ENCODE measurements at places on chromosomes 12 and 14.

- DNase-seq, result no peak
Measured at GRCh38 chr12:123659996-123660727, 10.8 kb upstream of the TCTN2 start.

GRCh38 chr12:4723226-4723625 is 3.0 kb downstream of the GALNT8 start:
- no peak for DNase-seq

GRCh38 chr12:2884810-2885209 is 5.9 kb upstream of the TULP3 start:
- no peak for DNase-seq

- DNase-seq, result no peak
Measured at GRCh38 chr12:19998961-19999804, 369.2 kb upstream of the PDE3A start.

GRCh38 chr12:793037-793436 is 40.7 kb downstream of the WNK1 start:
- DNase-seq, result no peak

DNA sequence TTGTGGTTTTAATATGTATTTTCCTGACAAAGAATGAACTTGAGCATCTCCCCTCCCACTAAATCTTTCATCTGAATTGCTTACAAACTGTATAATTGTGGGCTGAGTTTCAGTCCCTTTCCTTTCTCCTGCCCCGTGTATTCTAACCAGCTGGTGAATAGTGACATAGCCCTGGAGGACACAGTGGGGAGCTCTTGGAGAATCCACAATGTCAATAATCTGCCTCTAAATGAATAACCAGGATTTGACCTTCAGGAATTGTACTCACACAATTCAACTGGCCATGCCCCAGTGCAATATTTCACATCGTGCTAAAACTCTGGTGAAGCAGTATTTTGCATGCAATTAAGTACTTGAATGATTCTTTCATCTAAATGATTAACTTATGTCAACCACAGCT is 177.2 kb downstream of the C12orf42 start:
- no peak for DNase-seq

DNA sequence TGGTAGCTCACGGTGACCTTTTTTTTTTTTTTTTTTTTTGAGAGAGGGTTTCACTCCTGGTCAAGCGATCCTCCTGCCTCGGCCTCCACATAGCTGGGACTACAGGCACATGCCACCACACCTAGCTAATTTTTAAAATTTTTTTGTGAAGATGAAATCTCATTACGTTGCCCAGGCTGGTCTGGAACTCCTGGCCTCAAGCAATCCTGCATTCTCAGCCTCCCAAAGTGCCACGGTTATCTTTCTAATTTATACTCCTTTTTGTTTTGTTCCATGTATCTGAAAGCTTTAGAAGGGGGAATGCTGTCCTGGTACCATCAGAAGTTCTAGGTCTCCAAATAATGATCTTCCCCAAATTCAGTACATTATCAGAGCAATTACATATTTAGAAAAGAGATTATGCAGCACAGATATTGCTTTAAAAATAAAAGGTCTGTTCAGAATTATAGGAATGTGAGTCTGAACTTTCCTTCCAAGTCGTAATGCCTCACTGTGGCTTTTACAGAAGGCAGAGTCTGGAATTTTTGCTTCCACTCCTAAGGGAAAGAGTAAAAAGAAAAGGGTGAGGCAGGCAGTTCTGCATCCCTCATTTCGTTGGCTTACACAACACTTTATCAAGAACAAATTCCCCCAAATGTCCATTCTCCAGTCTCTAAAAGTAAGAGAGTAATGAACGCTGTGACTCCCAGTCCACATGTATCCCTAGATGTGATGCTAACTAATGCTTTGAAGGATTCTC is 73.0 kb downstream of the GCH1 start:
- no peak for DNase-seq

DNA sequence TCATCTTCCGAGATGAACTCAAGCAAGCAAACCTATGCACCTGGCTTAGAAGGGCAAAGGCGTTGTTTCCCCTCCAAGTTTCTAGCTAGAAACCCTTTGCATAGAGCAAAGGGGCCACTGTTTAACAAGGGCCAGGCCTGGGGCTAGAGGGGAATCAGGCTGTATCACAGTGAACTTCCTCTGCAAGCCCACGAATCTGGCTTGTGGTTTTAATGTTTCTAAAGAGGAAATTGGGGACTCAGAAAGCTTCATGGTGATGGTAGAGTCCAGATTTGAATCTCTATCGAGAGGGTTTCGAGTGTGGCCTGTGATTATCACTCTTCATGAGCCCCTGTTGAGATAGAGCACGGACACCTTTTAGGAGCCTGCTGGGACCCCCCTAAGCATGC is 189.9 kb downstream of the VRK1 start:
- no peak for DNase-seq

GRCh38 chr12:111310076-111310870 is 58.6 kb downstream of the PHETA1 start:
- no peak for DNase-seq

DNA sequence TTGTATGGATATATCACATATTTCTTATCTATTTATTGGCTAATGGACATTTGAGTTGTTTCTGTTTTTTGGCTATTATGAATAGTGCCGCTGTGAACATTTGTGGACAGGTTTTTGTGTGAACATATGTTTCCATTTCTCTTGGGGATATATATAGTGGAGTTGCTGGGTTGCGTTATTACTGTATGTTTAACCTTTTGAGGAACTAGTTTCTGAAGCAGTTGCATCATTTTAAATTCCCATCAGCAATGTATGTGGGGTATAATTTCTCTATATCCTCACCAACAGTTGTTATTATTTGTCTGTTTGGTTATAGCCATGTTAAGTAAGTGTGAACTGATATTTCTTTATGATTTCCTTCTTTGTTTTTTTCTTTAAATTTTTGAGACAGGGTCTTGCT is 10.7 kb downstream of the TCTN2 start:
- DNase-seq, result no peak

GRCh38 chr12:6143303-6143675 is 18.8 kb upstream of the VWF start:
- no peak for DNase-seq

DNA sequence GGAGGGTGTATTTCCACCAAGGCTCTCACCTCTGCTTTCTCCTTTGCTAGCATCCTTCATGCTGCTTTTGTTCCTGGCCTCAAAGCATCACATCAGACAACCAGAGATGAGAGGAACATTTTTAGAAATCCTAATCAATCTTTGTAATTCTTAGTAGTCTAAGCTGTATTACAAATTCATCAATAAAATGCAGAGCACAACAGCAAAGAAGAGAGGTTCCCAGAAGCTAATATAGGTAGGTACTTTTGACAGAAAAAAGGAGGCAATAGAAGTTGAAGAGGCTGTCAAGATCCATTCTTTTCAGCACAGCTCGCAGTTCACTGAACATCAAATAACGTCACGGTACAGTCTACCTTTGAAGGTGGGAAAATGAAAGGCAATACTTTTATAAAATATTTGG is 265.2 kb upstream of the SYT1 start:
- DNase-seq, result no peak

GRCh38 chr14:75496755-75497154 is 25.5 kb upstream of the BATF start:
- no peak for DNase-seq

- no peak for DNase-seq
Measured at GRCh38 chr12:17640615-17641014, 449.4 kb downstream of the RERGL start.

DNA sequence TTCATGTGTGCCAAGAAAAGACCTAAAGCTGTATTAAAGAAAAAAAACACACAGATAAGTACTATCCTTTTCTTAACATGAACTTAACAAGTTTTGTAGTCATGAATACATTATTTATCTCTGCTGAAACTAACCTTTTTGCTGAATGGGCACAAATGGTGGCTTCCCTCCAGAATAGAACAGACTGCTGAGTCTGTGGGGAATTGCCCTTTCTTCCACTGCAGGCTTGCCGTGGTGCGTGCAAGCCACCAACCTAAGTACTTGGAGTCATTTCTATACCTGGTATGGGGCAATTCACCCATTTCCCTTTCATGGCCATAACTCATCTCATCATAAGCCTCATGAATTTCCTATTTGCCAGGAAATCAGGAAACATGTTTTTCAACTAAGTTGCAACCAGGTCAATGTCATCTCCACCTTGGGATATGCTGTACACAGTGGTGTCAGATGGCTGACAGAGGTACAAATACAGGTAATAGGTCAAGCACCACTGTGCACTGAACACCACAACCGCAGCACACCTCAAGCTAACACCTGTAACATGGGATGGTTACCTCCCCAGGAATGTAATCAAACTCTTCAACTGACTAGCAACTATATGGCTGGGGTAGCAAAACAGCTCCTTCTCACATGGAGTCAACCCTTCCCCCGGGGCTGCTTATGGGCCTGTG is 49.9 kb downstream of the CATSPERB start:
- DNase-seq, result no peak

DNA sequence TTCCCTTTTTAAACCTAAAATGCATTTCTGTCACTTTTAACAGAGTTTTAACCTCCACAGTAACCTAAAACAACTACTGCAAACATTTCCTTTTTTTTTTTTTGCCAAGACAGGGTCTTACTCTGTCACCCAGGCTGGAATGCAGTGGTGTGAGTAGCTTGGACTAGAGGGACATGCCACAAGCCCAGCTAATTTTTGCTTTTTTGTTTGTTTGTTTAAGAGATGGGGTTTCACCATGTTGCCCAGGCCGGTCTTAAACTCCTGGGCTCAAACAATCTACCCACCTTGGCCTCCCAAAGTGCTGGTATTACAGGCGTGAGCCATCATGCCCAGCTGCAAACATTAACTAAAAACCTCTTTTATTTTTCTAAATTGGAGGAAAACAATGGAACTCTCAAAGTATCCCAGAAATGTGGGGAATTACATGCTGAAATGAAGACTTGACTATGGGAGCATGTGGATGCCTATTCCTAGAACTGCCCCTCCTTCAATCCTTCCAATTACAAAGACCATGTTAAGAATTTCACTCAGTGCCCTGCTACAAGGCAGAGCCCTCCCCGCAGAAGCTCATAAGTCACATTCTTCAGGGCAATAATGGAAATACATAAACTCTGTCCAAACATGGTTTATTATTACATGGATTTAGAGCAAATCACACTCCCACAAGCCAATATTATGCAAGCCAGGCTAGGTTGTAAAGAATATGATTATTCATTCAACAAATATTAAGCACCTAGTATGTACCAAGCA is 66.9 kb downstream of the C12orf56 start:
- no peak for DNase-seq

- DNase-seq, result no peak
Measured at GRCh38 chr14:49999146-49999761, 106.4 kb downstream of the ARF6 start.

GRCh38 chr12:132481345-132481744 is 8.6 kb upstream of the FBRSL1 start:
- no peak for DNase-seq

DNA sequence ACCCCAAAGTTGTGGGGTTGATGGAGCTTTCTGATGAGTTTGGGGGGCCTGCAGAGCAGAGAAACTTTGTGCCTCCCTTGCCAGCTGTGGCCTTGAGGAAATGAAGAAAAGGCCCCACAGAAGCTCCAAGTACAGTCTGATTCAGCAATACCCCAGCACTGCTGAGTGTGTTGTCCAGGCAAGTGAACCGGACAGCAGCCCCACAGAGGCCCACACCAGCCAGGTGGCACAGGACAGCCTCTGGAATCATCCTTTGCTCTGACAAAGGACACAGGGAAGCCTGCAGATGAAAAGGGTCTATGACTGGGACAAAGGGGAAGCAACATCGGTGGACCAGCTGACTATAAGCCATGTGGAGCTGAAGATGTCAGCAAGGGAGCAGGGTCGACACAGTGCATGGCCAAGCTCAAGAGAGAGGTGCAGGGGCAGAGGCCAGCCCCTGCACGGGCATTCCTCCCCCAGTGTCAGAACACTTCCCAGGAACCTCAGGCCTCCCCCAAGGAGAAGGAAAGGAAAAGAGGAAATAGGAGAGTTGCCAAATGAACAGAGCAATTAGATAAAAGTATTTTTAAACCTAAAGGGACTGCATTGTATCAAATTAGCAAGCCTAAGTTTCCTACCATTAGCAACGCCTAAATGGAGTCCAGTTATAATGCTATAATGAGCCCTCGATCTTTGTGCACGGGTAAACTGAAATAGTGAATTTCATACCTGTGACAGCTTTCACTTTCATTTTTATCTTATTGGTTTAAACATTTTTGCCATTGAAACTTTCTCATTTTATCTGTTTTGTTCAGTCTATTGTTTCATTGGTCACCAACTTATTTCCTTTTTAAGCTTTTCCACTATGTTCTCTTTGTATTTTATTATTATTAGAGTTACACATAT is 46.3 kb upstream of the PTGDR start:
- no peak for DNase-seq

GRCh38 chr12:754473-754820 is 2.1 kb downstream of the WNK1 start:
- no peak for DNase-seq

- no peak for DNase-seq
Measured at GRCh38 chr12:27913999-27914614, 58.4 kb downstream of the PTHLH start.

GRCh38 chr14:28599605-28600004 is 167.0 kb upstream of the FOXG1 start:
- DNase-seq, result no peak

GRCh38 chr12:81147292-81147919 is 69.5 kb downstream of the ACSS3 start:
- DNase-seq, result no peak

GRCh38 chr12:5546616-5547015 is 114.7 kb downstream of the NTF3 start:
- no peak for DNase-seq

GRCh38 chr12:87491089-87491488 is 538.1 kb downstream of the C12orf50 start:
- DNase-seq, result no peak

DNA sequence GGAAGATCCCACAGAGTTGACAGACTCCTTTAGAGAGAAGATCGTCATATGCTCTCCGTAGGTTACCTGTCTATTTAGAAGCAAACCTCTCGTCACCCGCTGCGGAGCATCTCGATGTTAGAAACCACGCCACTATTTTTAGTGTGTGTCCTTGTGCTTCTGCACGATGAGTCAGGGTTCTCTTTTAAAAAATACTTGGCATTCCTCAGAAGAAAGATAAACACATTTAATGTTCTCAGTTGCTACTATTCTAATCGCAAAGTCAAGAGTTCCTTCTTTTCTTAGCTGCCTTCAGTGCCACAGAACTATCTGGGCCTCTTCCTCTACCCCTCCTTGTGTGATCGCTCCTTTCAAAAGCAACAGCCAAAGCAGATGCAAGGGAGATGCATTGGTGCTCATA is 192.4 kb downstream of the PELI2 start:
- DNase-seq, result no peak

- DNase-seq, result no peak
Measured at GRCh38 chr12:124194893-124195566, 99.9 kb upstream of the RFLNA start.
